ENCODE measurements at places on chromosomes 3 and 15. TPM values are rescaled to one million over a fixed set of nuclear protein-coding genes. Genes with fewer than 3 reads are reported as not detected.

DNA sequence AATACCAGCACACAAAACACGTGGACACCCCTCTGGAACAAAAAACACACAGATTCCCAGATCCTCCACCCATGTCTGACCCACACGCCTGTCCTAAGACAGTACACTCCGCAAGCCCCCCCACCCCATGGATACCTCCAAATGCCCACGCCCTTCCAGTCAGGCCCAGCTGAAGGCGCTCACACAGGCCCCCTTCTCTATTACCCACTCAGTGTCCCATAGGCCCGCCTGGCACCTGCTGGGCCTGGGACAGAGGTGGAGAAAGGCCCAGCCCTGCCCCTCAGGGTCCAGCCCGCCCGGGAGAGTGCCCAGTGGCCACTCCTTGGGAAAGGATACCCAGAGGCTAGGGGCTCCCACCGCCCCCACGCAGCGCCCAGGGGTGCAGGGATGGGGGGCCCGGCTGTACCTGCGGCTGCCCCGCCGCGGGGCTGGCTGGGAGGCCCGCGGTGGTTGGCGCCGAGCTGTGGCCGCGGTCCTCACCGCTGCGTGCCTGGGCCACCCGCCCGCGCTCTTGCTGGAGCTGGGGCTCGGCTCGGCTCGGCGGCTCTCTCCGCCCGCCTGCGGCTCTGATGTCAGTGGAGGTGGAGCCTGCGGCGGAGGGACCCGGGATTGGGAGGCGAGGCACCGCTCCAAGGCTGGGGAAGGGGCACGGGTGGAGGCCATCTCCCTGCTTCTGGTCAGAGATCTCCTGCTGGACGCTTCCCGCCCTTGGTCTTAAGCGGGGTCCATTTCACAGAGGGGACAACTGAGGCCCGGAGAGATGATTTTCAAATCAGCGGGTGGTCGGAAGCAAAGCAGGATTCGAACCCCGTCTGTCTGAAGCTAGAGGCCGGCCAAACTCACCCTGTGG is at the start of gene CAMK1:
CAMK1 (minus strand) TSS at position 522 of the 850 bp plus-strand sequence. CDS start 2,198 bp downstream, outside the sequence.
- peak; percentile 84 for DNase-seq

SYNPR gene
- not detected for total RNA-seq

DNA sequence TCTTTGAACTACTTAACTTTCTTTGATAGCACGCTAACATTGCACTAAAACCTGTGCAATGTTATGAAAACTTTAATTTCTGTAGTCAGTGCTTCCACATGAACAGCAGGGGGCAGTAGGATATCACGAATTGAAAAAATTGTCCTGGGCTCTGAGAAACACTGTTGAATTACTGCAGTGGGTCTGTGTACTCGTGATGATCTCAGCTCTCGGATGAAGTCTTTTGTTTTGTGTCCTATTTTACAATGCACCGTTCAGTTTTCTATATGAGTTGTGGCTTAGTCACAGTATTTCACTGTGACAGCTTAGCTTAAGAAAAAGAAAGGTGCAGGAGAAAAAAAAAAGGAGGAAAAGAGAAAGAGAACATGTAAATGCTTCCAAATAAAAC is 141.3 kb upstream of the CCDC54 start:
- peak; percentile 49 for DNase-seq

DNA sequence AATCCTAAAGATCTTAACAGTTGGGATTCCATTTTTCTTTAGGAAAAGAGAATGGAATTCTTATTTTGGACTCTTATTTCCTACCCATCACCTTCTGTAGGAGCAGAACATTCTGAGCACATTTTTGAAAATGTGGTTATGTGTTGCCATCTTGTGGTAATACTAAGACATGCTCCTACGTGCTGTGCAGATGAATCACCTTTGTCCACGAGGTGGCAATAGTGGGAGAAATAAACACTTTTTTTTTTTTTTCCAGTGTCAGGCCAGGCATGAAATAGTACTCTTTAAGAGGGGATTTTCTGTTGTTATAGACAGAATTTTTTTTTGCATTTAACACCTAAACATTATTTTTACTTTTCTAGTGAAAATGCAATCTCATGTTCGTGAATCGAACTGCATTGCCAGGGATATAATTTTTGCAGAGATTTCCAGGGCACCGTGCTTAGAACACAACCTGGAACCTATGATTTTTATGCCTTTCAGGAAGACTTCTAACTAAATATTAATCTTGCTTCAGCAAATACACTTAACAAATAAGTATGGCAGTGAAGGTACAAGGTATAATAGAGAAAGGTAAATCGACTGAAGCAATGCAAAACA is 196.6 kb downstream of the GAP43 start:
- peak; percentile 67 for DNase-seq

DNA sequence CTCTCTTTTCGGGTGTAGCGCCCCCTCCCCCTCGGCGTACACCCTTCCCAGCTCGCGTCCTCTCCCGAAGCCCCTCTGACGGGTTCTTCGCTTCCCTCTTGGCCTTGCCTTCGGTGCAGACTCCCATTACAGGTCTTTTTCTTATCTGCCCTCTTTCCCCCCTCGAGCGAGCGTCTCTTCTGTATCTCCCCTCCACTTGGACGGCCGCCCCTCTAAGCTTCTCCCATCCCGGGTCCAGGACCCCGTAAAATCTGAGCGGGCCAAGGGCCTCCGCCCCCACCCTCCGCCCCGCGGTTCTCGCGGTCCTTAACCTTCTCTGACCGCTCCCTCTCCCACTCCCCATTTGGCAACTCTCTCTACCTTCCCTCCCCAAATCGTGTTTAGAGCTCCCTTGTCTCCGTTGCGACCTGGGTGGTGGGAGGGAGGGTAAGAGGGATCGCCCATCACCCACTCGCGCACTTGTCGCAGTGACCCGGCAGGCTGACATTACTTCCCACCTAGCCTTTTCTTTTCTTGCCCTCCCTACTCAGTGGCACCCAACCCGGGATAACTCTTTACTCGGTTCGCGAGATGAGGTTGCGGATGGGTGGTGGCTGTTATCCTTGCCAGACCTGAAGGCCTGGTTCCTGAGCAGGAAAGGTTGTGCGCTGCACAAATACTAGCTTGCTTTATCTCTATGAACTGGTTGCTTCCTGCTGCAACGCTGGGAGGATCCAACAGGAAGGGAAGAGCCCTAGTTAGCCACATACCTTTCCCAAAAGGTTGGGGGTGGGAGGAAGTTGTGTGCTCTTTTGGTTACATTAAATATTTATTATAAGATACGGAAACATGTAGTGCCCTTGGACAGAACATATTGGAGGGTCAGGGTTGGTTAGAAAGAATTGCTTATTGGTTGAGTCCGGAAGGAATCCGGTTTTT is 922 bp downstream of the RAB11A start:
- DNase-seq, result peak; percentile 38

DNA sequence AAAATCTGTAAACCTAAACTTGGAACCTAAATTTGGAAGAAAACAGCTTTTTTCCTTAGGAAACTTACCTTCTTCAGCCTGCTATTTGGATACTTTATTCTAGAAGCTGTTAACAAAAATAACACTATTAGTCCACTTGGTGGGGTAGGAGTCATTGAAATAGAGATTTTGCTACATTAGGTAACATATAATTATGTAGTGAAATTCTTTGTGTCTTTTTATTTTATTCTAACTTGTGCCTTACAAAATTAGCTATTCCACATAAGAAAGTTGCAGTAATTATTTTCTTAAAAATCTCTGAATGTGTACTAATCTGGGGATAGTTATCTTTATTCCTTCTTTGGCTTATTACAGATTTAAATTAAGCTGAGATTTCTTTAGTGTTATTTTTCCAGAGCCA is 360.4 kb upstream of the ROBO2 start:
- no peak for DNase-seq

DNA sequence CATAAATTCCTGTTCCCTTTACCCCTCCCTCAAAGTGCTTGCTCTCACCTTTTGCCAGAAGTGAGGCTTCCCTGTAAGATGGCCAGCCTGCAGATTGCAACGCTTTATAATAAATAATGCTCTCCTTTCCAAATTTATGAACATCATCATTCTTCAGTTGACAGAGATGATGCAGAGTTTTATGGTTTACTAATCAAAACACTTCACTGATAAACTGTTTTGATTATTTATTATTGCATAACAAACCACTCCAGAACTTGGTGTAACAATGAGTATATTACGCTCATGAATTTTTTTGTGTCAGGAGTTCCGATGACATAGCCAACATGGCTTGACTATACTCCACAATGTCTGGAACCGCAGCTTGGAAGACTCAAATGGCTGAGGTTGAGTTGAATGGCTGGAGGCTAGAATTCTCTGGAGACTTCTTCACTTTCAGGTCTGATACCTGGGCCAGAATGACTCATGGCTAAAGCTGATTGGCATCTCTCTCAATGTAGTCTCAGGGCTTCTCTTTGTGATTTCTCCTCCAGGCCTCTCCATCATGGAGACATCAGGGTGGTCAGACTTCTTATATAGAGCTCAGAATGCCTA is 27.3 kb upstream of the TGFBR2 start:
- DNase-seq, result no peak

PRC1 gene
- 158 TPM for total RNA-seq

GPR62 gene
- total RNA-seq, result not detected

OCA2 gene
- total RNA-seq, result not detected

DNA sequence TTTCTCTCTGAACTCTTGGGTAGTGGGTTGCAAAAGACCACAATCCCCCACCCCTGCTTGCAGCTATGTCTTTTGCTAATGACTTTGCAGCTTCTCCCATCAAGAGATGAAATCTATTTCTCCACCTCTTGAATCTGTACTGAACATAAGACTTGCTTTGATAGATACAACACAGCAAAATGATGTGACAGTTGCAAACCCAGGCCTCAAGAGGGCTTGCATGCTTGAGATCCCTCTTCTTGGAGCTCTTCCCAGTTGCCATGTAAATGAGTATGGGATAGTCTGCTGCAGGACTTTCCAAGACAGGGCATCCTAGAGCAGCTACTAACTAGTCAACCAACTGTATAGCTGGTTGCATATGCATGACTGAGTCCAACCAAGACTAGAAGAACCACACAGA is 783.6 kb downstream of the PDCD6IP start:
- no peak for DNase-seq

HSPBAP1 gene
- total RNA-seq, result 4.8 TPM

GRCh38 chr15:53384417-53384816 is 375.0 kb downstream of the WDR72 start:
- DNase-seq, result no peak

DNA sequence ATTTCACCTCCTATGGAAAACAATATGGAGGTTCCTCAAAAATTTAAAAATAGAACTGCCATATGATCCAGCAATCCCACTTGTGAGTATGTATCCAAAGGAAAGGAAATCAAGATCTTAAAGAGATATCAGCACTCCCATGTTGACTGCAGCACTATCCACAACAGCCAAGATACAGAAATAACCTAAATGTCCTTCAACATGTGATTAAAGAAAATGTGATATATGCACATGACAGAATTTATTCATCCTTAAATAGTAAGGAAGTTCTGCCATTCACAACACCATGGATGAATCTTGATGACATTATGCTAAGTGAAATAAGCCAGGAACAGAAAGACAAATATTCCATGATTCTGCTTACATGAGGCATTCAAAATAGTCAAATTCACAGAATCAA is 303.6 kb upstream of the LRRN1 start:
- DNase-seq, result no peak

DNA sequence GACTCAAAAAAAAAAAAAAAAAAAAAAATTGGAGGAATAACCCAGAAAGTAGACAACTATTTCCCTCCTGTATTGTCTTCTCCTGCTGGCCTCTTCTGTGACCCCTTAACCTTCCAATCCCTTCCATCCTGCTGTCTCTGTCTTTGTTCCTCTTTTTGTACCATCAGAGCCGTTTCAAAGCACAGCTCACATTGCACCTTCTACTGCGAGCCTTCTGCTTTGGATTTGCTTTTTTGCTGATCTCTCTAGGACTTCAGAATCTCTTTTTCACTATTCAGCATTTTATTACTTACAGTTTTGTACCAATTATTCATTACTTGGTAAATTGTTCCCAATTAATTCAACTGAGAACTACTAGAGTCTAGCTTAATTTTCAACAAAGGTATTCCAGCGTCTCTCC is 284.0 kb upstream of the TBL1XR1 start:
- DNase-seq, result no peak

GRCh38 chr15:46251903-46252302 is 617.1 kb downstream of the SQOR start:
- DNase-seq, result no peak

GRCh38 chr15:53218666-53219580 is 428.8 kb upstream of the ONECUT1 start:
- DNase-seq, result no peak
